ENCODE measurements at places on chromosomes 7 and 10.

GRCh38 chr7:148623586-148624282, 33.2 kb downstream of the C7orf33 start:
- DNase-seq = no peak

DNA sequence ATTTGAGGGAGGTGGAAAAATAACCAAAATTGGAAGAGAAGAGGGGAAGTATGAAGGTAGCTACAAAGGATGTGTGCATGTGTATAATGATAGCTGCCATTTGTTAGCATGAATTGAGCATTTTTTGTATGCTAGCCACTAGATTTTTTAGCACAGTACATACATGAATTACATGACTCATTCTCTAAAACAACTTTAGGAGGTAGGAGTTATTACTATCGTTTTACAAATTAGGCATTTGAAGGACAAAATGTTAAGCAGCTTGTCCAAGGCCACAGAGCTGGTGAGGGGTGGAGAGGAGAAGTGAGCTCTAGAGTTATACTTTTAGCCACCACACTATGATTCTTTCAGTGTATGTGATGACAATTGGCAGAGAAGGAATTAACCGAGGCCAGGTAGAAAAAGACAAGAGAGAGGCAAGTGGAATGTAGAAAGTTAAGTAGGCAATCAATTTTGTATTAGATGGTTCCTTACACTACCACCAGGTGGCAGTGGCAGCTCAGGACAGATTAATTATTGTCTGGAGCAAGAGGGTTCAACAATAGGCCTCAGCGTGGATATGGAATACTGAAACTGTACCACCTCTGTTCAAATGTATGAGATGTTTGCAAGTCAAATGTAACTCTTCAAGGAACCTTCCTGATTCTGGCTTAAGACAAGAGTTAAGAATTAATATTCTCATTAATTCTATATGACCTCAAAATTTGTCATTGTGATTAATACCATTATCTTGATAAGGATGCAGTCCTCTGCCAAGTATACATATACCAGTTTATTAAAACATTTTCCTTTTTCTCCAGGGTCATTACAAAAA, 128.0 kb downstream of the MBL2 start:
- no peak for DNase-seq

- DNase-seq = no peak
These were observed 213.1 kb downstream of the C7orf25 start for GRCh38 chr7:42698600-42699374.

GRCh38 chr7:19407270-19407669, 262.0 kb upstream of the FERD3L start:
- no peak for DNase-seq

DNA sequence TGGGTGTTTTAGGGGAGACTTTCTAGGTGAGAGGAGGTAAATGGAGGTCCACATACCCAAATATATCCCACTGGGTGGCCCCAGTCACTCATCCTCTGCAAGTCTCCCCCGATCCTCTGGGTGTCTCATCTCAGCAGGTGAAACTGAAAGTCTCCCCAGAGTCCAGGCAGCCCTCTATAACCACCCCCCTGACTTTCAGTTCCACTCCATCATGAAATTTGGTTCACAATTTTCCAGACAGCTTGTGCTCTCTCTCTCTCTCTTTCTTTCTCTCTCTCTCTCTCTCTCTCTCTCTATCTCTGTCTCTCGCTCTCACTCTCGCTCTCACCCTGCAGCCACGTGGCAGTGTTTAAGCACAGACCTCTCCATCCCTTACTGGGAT, 56.7 kb upstream of the ELN start:
- no peak for DNase-seq

GRCh38 chr7:77184990-77185389, 14.6 kb downstream of the FGL2 start:
- DNase-seq = no peak

DNA sequence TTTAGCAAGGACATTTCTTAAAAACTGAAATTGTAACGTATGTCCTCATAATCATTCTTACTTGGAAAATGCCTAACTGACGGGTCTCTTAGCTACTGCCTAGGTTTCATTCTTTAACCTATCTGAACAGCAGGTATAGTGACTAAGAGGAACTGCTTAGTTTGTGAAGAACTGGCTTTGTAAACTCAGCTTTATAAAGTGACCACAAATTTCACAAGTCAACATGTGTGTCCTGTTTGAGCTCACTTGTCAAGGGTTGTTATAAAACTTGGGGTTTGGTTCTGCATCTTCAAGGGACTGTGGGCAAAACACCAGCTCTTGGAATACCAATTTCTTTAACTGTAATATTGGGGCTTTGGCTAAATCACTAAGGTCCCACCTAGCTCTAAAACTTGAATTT, 32.2 kb downstream of the MRPS33 start:
- DNase-seq = no peak

GRCh38 chr10:35795131-35795824, 153.2 kb upstream of the FZD8 start:
- no peak for DNase-seq

DNA sequence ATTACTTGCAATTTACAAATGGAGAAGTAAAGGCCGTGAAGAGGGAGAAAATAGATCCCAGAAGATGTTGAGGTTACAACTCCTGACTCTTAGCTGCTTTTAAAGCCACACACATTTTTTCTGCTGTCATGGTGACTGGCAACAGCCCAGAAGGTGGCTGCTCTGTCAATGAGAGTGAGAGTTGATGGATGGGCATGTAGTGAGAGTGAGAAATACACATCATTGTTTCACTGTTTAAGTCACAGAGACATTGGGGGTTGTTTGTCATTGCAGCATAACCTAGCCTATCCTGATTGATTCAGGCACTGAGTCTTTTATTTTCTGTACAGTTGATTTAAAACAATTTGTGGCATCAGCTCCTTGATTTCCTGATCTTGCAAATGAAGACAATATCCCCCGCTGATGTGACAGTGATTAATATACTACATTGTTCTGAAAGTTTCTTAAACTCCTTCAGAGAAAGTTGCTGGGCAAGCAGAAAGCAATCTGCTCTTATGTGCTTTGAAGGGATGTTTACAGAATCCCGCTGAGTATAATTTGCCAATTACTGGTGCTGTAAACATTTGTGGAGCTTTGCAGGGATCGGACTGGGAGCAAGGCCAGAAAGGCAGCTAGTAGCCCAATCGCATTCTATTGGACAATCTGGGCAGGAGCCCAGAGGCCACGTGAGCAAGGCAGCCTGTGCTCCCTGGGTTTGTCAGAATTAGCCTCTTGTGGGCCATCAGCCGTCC, 229.6 kb downstream of the PRPF18 start:
- DNase-seq = no peak

GRCh38 chr7:121081327-121081936, 92.9 kb downstream of the CPED1 start:
- DNase-seq = no peak

DNA sequence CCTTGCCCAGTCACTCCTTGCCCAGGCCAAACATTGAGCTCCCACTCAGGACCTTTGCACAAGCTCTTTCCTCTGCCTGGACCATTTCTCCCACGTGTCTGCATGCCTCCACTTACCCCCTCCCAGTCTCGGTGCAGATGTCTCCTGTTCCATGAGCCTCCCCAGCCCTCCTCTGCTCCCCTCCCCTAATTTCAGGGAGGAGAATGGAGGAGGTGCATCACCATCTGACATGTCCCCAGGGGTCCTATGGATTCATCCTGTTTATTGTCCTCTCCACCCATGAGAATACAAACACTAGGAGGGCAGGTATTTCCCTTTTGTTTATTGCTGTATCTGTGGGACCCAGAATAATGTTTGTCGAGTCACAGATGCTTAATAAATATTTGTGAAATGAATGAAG, 8.6 kb upstream of the GRID2IP start:
- no peak for DNase-seq

GRCh38 chr7:156014201-156014600, 201.9 kb upstream of the SHH start:
- DNase-seq = no peak

GRCh38 chr7:51142741-51143385, 173.7 kb downstream of the COBL start:
- no peak for DNase-seq

- DNase-seq = no peak
These were observed 1058.4 kb downstream of the SORCS3 start for GRCh38 chr10:105699504-105699903.
